NCI-H526 treated with DMSO at 0.1 percent for 48 hours (cell line): ENCODE measurements at places on chromosomes 16 and 17.
A peak's percentile ranks its signal among the peaks of the same experiment; 100 is the strongest.

GRCh38 chr17:65261682-65262636 is 124.8 kb downstream of the RGS9 start:
- DNase-seq: no peak

GRCh38 chr16:15726715-15727114 is 76.7 kb downstream of the NDE1 start:
- DNase-seq: peak; percentile 16

GRCh38 chr17:82917699-82918345 is 78.0 kb upstream of the ZNF750 start:
- no peak for DNase-seq

DNA sequence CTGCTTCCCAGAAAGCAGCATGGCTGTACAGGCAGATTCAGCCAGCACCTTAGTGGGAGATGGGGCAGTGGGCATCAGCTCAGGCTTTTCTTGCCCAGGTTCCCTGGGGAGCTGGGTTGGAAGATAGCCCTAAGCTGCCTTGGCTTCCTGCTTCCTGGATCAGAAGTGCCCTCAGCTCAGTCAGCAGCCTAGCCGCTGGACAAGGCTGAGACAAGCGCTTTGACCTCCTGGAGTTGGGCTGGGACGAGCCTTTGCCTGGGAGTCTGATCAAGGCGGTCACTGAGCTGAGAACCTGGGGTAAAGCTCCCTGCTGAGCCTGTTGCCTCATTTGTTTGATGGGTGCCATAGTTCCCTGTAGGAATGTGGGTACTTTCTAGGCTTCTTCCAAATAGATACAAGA is 190.0 kb downstream of the RAB11FIP4 start:
- no peak for DNase-seq

DNA sequence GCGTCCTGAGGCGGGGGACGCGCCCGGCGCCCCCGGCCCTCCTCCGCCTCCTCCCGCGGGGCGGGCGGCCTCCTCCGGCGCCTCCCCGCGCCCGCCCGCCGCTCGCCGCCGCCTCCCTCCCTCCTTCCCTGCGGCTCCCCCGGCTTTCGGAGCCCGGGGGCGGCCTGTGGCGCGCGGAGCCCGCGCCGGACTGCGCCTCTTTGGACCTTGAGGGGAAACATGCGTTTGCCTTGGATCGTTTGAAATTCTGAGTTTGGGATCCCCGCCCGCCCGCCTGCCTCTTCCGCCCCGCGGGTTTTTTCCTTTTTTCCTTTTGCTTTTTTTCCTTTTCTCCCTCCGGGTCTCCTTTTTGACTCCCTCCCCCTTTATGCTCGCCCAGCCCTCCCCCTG is 390 bp downstream of the ZNRF1 start:
- DNase-seq: no peak

DNA sequence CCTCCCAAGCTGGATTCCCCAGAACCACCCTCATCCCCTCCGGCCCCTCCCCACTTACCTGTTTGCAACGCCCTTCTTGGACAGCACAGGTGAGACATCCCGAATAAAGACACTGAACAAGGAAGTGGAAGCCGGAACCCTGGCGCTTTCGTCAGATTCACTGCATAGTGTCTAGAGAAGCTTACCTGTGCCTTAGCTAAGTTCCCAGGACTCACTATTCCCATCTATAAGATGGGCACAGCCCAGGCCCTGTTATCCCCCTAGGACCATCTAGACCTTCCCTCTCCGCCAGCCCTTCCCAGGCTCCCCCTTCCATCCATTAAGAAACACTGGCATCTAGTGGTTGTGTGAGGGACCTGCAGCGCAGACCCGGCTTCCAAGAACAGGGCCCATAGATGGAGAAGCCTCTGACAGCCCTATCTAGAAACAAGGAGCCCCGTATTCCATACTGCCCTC is 26.9 kb upstream of the RPL38 start:
- peak; percentile 59 for DNase-seq

DNA sequence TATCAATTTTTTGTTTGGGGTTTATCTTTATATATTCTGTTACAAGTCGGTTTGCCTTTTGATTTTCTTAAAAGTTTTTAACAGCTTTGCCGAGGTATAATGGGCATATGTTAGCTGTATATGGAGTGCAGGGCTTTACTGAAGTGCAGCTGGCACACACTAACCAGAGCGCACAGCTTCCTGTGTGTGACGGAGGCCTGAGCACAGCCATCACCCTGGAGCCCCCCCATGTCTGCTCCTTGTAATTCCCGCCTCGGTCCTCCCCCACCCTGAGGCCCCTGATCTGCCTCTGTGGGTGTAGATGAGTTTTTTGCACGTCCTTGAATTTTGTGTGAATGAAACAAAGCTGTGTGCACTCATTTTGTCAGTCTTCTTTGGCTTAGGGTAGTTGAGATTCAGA is 60.1 kb upstream of the ZNF750 start:
- no peak for DNase-seq

GRCh38 chr17:42832213-42832933 is 824 bp upstream of the PSME3 start:
- DNase-seq: no peak

- no peak for DNase-seq
These were observed 189.7 kb downstream of the IRX5 start for GRCh38 chr16:55120408-55120807.

DNA sequence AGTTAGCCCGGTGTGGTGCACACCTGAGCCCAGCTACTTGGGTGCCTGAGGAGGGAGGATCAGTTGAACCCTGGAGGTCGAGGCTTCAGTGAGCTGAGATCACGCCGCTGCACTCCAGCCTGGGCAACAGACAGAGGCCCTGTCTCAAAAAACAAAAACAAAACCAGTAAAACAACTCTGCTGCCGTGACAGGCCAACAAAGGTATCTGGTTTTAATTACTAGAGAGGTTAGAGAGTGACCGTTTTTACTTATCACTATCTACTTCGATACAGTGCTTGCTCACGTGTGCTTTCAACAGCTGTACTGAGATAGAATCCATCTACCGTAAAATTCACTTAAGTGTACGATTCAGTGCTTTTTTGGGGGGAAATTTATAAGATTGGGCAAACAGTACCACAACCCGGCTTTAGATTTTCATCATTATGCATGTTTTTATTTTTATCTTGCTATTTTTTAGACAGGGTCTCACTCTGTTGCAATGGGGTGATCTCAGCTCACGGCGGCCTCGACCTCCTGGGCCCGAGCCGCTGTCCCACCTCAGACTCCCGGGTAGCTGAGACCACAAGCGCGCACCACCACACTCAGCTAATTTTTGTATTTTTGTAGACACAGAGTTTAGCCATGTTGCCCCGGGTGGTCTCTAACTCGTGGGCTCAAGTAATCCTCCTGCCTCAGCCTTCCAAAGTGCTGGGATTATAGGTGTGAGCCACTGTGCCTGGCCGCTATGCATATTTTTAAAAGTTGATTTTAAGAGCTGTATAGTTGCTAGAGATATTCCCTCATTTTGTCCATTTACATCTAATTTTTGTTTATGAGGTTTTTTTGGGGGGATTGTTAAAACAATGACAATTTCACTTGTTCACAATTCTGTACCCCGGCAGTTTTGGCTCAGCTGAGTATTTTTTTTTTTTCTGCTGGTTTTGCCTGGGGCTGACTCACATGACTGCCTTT is 30.9 kb downstream of the SERPINF1 start:
- DNase-seq: peak; percentile 4

DNA sequence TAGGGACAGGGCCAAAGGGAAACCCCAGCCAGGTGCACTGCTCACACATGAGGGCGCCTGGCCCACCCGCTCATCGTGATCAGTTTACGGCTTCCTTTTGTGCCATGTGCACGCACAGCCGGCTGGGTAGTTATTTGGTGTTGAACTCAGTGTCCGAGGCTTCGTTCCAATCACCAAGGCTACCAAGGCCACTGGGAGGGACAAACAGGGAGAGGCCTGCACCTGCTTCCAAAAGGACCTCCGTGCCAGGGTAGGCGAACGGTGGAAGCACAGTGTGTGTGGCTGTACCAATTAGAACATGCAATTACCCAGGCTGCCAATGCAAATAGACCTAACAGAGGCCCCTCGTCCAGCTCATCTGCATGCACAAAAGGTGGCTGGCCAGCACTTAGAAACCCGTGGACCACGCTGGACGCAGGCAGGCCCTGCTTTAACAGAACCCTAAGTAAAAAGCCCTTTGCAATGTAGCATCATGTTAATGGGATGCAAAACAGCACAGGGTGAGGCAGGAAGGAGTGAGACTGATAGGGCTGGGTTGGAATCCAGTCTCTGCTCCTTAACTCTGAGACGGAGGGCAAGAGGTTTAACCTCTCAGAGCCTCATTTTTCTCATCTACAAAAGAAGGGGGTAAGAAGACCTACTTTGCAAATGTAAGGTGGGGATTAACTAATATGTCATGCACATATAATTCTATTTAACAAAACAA is 204.0 kb downstream of the XYLT1 start:
- no peak for DNase-seq

- DNase-seq: peak; percentile 63
These were observed 143.2 kb downstream of the SOCS1 start for GRCh38 chr16:11112723-11113348.

DNA sequence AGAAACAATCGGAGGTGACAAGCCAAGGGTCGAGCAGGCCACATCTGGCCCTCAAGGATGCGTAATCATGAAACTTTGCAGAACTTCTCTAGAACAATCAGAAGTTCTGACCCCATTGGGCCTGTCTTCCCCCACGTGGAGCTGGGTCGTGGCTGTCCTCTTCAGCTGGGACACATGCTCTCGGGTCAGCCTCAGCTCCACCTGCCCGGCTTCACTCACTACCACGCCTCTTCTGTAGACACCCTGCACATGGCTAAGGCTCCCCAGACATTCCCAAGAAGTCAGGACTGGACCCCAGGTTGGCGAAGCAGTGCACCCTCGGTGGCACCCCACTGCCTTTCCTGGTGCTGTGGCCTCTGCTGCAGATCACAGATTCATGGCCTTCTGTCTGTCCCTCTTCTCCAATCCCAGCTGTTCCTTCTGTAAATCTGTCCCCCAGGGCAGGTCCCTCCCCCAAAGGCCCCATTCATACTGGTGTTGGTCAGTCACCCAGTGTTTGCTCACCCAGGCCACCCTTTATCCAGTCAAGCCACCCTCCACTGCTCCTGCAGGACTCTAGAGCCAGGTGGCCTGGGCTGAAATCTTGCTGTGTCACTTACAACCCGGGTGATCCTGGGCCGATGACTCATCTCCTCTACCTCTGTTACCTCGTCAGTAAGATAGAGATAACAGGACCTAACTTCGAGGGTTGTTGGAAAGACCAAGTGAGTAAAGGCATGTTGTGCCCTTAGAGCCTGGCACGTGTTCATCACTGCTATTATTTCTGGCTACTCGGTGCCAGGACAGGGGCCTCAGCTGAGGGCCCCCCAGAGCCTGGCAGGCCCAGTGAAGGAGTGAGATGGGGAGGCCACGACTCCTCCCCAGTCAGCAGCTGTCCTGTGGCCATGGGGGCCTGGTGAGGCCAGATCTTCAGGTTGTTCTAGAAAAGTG is 1.4 kb upstream of the SLC5A11 start:
- no peak for DNase-seq

DNA sequence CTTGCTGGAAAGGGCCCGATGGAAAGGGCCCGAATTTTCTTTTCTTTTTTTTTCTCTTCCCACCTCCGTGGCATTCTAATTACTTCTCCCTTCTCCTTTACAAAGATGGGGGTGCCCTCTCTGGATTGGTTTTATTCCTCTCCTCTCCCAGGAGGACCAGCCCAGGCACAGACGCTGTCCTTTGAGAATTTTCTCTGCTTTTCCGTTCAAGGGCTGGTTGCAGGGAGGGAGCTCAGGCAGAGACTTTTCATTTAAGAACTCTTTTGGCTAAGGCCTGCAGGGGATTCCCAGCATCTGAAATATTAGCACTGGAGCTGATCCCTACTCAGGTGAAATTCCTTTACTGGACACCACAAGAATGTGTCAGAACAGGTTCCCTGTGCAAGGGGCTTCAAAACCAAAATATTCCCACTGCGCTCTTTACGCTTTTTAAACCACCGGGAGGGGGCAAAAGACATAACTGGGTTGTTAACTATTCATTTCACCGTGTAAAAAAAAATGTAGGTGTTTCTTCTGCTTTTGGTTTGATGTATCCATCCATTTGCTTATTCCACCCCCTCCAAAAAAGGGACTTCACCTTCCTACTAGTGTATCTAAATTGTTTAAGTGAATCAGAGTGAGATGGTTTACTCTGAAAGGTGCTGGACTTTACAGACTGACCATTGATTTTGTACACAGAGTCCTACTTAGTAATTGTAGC is 1.4 kb downstream of the NFAT5 start:
- DNase-seq: peak; percentile 43

DNA sequence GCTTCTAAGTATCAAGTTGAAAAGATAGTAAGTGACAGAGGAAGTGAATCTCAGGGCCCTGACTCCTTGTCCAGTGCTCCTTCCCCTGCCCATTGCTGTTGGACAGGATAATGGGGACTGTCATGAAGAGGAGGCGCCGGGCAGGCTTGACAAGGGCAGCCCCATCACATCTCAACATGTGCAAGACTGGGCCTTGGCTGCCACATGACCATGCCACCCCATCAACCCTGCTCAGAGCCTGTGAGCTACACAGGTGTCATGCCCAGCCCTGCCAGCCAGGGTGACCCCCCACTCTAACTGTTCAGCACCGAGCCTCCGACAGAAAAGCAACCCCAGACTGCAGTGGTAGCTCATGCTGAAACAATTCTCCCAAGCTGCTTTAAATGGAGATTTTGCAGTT is 171.6 kb downstream of the C16orf78 start:
- DNase-seq: no peak

GRCh38 chr16:80210787-80211186 is 330.0 kb upstream of the DYNLRB2 start:
- no peak for DNase-seq

GRCh38 chr17:63479495-63480184 is 2.8 kb downstream of the ACE start:
- DNase-seq: no peak

- DNase-seq: no peak
These were observed 106.2 kb downstream of the CLEC16A start for GRCh38 chr16:11050536-11050935.

GRCh38 chr17:57561072-57561861 is 183.8 kb downstream of the CCDC182 start:
- no peak for DNase-seq

DNA sequence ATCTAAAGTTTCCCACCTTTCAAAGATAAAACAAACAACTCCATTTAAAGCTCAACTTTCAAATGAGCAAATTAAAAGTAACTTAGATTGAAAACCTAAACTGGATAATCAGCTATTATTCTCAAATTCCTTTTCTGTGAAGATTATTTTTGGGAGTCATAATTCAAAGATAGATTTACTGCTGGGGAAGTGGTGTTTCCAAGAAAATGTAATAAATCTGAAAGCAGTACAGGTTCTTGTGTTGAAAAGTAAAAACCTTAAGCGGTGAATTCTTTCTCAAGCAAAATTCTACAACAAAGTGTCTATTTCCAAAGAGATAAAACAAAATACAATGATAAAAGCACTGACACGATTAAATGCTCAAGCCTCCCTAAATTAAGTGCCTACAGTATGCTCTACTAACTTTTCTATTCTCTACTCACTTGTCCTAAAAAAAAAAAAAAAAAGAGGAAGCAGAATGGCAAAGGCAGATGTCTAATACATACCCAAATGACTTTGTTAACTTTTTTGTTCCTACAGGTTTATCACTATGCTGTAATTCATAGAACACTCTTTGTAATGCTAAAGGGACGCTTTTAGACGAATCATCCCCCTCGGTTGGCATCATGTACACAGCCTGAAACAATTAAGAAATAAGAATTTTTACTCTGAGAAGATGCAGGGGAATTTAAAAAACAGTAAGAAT is 34.5 kb downstream of the LITAFD start:
- DNase-seq: no peak

- DNase-seq: no peak
These were observed 19.3 kb upstream of the DNAH9 start for GRCh38 chr17:11578998-11579397.
